Retinal pigment epithelial cell (primary cell): ENCODE measurements at places on chromosomes 7 and 10.

DNA sequence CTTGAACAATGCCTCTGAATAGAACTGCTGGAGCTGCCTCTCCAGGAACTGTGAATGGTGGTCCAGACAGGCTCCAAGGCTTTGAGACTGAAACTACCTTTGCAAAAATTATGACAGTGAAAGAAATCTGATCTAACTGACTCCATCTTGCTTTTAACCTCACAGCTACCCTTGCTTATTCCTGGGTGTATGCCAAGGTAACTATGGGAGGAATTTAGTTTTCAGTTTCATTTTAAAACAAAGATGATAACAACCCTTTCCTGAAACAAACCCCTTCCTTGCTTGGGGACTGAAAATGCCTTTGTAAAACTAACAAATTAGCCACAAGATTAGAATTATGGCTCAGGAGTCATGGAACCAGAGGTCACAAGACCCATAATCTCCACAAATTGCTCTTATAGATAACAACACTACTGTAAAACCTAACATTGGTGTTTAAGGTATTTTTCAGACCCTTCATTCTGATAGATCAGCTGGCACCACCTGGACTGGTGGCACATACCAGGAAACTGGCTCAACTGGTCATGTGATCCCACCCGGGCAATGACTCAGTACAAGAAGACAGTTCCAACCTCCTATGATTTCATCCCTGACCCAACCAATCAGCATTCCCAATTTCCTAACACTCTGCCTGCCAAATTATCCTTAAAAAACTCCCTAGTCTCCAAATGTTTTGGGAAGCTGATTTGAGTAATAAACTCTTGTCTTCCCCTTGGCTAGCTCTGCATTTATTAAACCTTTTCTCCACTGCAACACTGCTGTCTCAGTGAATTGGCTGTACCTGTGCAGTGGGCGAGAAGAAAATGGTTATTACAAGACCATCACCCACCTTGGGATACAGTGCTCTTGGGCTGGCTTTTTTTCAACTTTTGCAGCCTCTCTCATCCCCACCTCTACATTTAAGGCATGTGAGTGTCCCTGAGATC, 608.1 kb downstream of the TYW1 start:
- no peak for DNase-seq

DNA sequence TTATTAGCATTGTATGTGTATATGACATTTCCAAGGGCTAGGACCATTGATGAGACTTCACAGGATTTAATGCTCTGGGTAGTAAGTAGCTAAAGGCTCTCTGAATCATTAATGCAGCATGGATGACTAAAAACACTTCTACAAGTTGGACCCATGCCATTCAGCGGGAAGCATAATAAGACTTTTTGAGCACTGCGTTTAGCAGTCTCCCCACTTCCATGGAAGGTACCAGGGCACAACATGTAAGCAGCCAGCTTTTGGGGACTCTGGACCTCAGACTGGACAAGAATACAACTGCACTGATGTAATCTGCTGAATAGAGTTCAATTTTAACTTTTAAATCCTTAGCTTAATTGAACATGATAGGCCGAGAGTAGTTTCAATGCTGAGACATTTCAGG, 191.7 kb upstream of the IMMP2L start:
- DNase-seq: no peak

DNA sequence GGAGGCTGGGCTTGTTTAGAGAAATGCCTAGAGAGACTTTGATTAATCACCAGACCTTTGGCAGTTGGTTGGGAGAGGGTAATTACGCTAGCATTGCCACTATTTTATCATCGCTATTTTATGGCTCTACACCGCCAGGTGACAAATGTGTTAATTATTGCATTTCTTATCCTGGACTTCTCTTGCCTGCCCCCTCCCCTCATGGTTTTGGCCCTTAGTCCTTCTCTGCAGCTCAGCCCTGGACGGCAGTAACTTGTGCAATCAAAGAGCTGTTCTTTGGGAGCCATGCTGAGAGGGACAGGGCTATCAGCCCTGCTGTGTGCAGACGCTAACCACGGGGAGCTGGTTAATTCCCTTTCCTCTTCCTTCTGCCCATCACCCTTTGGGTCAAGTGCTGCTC, 585.0 kb downstream of the AUTS2 start:
- DNase-seq: no peak

DNA sequence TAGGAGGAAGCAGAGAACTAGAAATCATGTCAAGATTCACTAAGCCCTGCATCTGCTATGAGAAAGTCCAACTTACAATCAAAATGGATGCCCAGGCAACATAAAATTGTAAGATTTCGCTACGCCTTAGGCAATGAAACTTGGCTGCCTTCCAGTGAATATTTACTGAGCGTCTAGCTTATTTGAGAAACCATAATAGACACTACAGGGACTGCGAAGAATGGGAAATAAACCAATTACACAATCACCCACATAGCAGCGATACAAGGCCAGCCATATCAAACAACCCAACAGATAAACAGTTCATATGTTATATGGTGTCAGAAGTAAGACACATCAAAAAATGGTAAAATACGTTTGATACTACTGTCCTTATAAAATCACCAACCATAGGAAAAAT, 545.0 kb upstream of the C7orf33 start:
- no peak for DNase-seq

DNA sequence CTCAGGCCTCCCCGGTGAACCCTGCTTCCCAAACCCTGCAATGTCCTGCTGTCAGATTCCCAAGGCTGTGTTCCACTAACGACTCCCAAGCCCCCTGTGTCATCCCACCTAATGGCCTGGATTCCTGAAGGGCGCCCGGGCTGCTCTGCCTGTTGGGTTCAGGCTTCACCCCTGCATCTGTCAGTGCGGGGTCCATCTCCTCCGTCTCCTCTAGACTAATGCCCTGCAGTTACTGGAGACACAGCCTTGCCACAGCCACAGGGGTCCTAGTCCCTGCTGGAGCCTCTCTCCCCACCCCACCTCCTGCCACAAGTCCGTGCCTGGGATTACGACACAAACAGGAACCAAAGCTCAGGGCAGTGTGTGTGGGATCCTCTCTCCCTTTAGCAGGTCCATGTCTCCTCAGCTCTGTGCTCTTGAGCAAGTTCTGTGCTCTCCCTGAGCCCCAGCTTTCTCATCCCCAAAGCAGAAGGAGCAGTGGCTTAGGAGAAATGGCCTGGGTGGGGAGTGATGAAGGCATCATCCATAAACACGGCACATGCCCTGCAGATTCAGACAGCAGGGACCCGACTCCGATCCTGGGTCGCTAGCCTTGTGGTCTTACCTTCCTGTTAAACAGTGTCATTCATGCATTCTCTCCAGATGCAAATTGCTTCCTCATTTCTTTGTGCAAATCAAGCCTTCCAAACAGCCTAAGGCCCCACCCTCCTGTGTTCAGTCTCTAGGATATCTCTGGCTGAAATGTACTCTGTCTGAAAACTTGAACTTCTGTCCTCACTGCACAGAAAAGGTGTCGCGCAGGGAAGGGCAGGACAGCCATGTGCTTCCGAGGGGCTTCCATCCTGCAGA, 8.2 kb upstream of the RBP3 start:
- DNase-seq: no peak

DNA sequence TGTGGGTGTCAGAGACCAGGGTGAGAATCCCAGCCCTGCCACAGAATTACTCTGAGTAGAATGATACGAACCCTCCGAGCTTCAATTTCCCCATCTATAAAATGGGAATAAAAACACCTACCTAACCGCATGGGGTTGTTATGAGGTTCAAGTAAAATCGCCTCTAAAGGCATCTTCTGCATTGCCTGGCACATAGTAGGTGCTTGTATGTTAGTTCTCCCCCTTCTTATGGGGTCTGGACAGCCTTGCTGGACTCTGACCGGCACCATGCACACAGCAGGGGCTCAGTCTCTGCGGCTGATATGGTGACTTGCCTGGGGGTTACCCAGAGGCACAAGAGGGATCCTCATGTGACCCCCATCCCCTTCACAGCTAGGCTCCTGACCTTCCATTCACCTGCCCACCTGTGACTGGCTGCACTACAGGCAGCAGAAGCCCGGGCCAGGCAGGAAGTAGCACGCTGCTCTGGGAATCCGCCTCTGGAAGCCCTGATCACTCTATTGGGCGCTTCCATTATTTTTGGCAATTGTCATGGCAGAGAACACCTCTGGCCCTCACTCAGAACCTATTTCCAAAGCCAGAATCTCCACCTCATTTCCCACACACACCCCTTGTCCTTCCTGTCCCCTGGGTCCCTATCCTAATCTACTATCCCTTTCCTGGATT, 6.0 kb downstream of the SH3PXD2A start:
- DNase-seq: no peak

DNA sequence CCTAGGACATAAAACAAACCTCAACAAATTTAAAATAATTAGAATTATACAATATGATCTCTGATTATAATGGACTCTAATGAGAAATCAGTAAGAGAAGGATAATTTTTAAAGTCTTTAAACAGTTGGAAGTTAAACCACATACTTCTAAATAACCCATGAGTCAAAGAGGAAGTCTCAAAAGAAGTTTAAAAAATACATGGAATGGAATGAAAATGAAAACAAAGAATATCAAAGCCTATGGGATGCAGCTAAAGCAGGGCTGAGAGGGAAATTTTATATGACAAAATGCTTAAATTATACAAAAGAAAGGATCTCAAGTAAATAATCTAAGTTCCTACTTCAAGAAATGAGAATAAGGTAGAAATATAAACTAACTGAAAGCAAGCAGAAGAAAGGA, 460.5 kb downstream of the RPS24 start:
- no peak for DNase-seq

DNA sequence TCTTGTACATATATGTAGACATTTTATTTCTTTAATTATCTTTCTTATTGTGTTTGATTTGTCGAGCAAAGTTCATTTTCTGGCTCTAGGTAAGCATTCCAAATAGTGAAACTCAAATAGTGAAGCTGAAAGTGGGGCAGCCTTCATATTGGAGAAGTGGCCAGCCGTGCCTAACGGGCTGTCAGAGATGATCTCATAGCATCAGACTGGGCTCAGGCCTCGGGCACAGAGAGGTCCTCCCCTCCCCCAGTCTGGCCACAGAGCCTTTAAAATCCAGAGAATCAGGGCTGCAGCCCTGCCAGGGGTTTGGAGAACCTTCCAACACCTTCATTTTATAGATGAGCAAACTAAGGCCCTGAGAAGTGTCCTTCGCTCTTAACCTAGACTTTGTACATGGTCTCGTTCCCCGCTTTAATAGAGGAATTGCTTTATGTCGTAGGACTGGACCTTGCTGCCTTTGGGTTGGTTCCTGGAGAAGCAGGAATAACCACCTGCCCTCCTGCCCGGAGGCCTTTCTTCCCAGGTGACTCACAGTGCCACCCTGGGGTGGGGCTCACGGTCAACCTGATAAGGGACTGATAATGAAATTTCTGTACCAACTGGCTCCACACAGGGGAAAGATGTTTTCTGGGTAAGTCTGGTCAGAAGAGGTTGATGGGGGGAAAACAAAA, 7.3 kb downstream of the TSPAN15 start:
- DNase-seq: no peak

- DNase-seq: no peak
These were observed 3.2 kb upstream of the VSIR start for GRCh38 chr10:71776481-71776925.

DNA sequence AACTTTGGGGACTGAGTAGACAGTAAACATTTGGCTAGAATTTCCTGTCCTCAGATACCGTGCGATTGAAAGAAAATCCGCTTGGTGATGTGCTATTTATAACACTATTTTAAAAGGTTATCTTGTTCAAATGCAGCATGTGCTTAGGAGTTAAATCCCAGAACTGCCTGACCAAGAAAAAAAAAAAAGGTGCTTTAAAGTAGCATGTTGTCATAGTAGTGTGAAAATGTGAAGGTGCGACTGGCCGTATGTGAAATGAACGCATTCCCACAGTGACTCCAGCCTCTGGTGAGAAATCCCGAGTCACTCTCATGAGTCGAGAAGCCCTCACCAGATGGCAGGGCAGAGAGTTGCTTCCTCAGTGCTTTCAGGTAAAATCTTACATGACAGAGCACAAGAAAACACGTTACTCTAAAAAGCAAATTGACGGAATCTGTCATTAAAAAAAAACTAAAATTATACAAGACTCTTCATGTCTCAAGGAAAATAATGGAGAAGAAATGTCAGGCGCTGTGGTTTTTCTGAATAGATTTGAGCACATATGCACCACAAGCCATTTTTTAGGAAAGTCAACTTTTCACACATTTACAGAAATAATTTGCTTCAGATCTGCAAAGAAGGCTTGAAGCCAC, 18.4 kb upstream of the KLF6 start:
- no peak for DNase-seq

GRCh38 chr7:104286839-104287238, 41.6 kb upstream of the LHFPL3 start:
- no peak for DNase-seq

GRCh38 chr7:7764520-7765396, 46.4 kb upstream of the RPA3 start:
- no peak for DNase-seq

- DNase-seq: no peak
These were observed 179.2 kb downstream of the RELN start for GRCh38 chr7:103810112-103810744.

DNA sequence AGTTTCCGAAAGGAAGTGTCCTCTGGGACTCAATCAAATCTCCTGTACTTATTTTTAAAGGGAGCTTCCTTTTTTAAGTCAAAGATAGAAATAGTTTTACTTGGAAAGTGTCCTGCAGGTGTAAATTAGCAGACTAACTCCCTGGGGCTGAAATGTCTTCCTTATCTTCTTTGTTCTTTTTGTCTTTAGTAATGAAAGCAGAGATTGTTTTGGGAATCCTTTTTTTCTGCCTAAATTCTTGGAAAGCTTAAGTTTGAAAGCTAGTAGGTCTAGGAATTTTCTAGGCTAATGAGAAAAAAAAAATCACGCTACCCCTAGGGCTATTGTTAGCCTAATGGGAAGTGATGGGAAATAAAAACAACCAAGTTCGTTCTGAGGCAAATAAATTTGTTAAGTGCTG, 139.1 kb upstream of the CSTF2T start:
- no peak for DNase-seq

DNA sequence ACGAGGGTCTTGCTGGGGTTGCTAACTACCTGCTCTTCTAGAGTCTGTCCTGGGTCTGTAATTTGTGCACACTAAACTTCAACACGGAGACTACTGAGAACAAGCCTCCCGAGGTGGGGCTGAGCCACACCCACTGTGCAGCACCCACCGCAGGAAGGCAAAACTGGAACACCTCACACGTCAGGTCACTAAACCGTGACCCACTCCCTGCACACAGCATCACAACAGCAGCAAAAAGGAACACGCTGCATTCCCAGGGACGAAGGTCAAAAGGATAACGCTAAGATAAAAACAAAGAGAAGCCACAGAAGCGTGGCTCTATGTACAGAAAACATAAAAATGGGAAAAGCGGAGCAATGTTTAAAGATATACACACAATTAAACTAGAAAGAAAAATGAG, 170.1 kb downstream of the MAD1L1 start:
- DNase-seq: no peak

GRCh38 chr10:78398382-78398781, 364.7 kb downstream of the RPS24 start:
- DNase-seq: no peak

DNA sequence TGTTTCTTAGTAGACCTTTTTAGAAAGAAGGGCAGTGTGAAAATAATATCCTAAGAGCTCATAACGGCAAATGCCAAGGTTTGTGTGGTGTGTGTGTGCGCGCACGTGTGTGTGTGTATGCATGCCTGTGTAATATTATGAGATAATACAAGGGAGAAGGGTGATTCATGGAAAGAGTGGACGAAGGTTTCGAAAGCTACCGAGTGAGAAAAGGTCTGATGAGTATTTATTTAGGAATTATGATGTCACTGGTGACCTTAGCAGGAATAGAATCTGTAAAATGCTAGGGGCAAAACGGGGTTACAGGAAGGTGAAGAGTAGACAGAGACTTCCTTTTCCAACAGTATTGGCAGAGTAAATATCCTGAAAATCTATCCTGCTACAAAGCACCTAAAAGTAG, 107.3 kb downstream of the AHR start:
- DNase-seq: no peak
